Occipital lobe (tissue), 3 donors: ENCODE measurements at places on chromosomes 4 and X. TPM values are rescaled to one million over a fixed set of nuclear protein-coding genes. Genes with fewer than 3 reads are reported as not detected.

The NPNT gene
- 31.0 TPM for total RNA-seq

DNA sequence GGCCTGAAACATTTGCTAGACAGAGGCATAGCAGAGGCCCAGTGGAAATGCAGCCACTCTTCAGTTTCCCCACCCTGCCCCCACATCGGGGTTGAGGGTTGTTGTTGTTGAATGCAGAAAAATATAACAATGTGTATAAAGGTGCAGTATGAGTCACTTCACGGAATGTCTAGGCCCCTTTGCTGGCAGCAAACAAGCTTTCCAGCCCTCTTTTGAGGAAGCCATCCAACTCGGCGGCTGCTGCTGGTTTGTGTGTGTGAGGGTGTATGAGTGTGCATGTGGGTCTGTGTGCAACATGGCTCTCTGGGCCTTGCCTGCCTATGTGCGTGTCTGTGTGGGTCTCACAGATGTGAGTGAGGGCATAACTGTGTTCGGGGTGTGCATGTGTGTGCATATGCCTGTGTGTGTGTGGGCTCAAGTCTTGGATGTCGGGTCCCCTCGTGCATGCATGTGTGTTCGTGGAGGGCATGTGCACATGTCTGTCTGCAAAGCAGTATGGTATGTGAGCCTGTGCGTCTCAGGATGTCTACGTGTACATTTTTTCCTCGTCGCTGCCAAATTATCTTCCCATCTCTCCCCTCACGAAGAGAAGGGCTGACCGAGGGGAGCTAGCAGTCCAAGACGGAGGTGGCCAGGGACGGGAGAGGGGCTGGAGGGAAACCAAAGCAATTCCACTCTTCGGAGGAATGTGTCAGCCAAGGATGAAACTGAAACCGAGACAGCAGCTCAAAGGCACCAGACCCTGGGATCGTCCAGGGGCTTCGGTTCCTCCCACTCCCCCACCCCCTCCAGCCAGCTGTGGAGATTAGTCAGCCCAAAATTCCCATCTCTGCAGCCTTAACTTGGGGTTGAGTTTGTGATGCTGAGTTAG lies 8.4 kb upstream of the ELF4 start:
- DNase-seq = no peak

The TSPAN6 gene
- total RNA-seq = 32.1 TPM

DNA sequence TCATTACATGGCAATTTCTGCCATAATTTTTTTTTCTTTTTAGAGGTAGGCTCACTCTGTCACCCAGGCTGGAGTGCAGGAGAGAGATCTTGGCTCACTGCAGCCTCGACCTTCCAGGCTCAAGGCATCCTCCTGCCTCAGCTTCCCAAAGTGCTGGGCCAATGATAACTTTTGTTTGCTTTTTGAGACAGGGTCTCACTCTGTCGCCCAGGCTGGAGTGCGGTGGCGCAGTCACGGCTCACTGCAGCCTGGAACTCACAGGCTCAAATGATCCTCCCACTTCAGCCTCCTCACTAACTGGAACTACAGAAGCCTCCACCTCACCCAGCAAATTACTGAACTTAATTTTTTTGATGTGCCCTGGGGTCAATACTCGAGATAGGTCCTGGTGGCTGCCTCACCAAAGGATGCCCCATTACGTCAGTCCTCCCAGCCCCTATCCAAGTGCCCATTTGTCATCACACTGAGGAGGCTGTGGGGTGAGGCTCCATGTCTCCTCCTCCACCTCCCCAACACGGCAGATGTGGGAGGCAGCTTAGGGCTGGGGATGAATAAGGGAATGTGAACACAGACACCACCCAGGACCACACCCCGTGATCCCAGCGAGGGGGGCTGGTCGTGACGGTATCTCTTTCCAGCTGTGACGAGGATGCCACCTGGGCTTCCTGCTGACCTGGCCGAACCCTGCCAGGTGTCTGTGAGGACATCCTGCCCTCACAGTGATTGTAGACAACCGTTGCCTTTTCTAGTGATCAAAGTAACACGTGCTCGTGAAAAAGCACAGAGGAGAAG lies 12.4 kb upstream of the NKX1-1 start:
- no peak for DNase-seq

GRCh38 chr4:123305736-123306135 lies 90.9 kb upstream of the SPRY1 start:
- DNase-seq = no peak

DNA sequence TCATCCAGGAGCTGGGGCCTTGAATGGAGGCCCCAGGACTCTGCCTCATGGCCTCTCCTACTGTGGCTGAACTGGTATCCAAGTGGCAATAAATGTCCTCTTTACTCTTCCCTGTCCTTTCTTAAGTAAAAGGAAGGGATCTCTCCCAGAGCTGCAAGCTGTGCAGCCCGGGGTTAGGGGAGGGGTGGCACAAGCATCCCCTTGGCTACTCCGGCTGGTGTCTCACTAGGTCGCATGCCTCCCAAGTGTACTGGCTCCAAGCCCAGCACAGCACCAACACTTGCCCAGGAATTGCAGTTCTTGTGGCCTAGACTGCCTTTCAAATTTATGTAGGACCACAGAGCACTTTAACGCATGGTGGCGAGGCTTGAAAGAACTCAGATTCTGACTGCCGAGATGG lies 44.7 kb upstream of the MED14 start:
- no peak for DNase-seq

- no peak for DNase-seq
These were observed 2.2 kb upstream of the CTBP1 start for GRCh38 chr4:1250921-1251772.

- DNase-seq = no peak
These were observed 820.2 kb downstream of the FSTL5 start for GRCh38 chr4:161343569-161343950.

The PF4V1 gene
- total RNA-seq = 2.5 TPM

The PDGFC gene
- total RNA-seq = 29.0 TPM

DNA sequence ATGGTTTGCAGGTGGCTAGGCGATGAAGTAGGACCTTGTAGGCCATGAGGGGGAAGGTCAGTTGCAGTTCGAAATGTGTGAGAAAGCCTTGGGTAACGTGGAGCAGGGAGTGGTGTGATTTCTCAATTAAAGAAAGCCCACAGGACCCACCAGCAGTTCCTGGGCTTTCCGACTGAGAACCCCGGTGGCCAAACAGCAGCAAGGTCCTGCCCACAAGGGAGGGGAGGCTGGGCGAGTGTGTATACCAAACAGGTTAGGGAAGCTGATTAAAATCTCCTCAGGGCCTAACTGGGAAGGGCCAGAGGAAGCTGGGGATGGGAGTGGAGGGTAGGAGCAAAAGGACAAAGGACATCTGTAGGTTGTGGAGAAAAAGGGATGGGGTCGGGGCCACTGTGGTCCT lies 2.4 kb downstream of the ATP6AP1 start:
- no peak for DNase-seq

- no peak for DNase-seq
These were observed 593.0 kb upstream of the TENM3 start for GRCh38 chr4:181650033-181650825.

DNA sequence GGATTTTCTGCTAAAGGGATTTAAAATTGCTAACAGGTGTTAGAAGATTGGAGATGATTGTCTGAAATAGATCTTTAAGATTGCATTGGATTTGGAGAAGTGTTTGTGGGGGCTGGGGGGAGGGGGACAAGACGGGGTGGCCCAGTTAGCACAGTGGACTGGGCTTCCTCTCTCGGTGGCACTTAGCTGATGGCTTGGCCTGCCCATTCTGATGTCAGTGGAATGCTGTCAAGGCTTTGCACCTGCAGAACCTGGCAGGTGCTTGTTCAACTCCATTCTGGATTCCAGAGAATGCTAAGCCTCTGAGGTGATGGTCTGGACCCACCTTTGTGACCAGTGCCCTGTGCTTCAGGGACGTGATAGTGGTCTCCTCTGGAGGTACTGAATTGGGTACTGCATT lies 43.7 kb downstream of the ADD1 start:
- DNase-seq = no peak

- no peak for DNase-seq
These were observed 34.9 kb upstream of the CRMP1 start for GRCh38 chr4:5927747-5928146.

GRCh38 chr4:164700471-164700870 lies 53.5 kb upstream of the SMIM31 start:
- DNase-seq = no peak

DNA sequence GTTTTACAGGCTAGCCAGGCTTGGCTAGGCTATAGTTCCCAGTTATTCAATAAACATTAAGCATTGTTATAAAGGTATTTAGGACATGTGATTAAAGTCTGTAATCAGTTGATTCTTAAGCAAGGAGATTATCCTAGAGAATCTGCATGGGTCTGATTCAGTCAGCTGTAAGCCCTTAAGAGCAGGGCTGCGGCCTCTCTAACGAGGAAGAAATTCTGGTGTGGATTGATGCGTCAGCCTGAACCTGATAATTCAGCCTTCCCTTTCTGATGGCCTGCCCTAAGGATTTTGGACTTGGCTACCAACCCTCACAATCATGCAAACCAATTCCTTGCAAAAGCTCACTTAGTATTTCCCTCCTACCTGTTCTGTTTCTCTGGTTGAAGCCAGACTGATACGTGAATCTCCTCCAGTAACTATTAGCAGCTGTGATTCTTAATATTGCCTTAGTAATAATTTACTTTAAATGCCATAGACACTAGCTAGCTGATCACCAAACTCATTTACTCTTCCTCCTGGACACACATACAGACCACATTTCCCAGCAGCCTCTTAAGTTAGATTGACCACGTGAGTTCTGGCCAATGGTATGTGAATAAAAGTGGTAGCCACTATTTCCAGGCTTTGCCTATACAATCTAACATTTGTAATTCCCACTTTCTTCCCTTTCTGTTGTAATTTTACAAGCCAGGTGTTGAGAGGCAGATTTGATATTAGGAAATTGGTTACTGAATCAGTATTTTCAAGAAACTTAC lies 678.0 kb upstream of the INTU start:
- no peak for DNase-seq

DNA sequence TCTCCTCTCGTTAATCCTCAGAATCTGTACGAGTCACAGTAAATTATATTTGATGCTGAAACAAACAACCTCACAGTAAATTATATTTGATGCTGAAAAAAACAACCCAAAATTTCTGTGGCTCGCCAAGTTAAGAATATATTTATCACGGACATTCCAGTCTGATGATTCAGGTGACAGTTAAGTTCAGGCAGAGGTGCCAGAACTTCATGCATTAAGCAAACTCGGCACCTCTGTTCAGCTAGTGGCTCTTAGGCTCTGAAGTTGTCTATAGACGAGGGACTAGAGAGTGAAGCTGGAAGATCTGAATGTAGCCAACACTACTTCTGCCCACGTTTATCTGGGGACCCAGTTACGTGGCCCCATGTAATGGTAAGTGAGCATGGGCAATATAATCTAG lies 132.2 kb upstream of the AGA start:
- no peak for DNase-seq

The GLUD2 gene
- 1.1 TPM for total RNA-seq

DNA sequence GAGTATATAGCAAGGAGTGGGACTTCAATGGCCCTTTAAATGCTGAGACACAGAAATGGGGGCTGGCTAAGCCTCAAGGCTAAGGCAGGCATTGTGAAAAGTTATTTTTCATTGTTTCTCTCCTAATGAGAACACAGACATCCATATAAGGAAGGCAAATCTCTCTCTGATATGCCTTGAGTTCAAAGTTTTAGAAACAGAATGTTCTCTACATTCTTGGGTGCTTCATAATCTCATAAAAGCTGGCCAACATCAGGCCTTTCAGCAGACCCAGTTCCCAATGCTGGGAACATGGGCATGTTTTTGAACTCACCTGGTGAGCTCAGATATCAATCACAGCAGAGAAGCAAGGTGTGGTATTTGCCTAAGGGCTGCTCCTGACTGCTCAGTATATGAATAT lies 19.4 kb upstream of the RAB40A start:
- DNase-seq = no peak

DNA sequence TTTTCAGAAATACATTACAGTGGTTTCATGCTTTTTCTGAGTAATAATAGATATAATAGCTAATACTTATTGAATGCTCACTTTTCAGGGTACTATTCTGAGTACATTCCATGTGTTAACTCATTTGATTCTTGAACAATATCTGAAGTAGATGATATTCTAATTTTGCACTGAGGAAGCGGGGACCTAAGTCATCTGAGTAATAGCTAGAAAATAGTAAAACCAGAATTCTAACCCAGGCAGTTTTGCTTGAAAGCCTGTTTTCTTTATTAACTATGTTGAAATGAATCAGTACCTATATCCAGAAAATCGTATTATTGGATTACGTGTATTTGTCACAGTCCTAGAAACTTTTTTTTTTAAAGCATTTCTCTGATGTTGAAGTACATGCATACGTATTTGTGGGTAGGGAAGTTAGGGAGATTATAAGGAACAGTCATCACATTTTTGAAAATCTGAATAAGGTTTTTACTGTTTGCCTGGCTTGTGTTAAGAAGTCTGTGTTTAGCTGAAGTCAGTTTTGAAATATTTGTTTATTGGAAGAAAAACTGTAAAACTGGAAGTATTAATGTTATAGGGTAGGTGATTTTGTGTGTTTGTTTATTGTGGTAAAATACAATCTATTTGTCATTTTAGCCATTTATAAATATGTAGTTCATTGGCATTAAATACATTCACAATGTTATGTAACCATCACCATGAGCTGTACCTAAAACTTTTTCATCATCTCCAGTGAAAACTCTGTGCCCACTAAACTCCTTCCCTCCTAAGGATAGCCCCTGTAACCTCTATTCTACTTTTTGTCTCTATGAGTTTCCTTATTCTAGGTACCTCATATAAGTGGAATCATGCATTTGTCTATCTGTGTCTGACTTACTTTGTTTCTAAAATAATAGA lies 55.3 kb downstream of the FIP1L1 start:
- DNase-seq = no peak

- no peak for DNase-seq
These were observed 30.8 kb downstream of the GPC4 start for GRCh38 chrX:133384454-133384853.

GRCh38 chrX:129932821-129933321 lies 26.9 kb downstream of the UTP14A start:
- DNase-seq = no peak

GRCh38 chr4:87147116-87147515 lies 73.3 kb downstream of the KLHL8 start:
- DNase-seq = no peak

GRCh38 chrX:116204932-116205331 lies 34.4 kb downstream of the AGTR2 start:
- no peak for DNase-seq

GRCh38 chrX:136708348-136708747 lies 60.4 kb downstream of the CD40LG start:
- DNase-seq = no peak

- no peak for DNase-seq
These were observed 274.8 kb upstream of the TENM3 start for GRCh38 chr4:181968371-181968770.

The NWD2 gene
- 44.5 TPM for total RNA-seq

The NAP1L5 gene
- total RNA-seq = 36.2 TPM

- DNase-seq = no peak
These were observed 652.1 kb downstream of the ANKRD50 start for GRCh38 chr4:124060261-124060918.

The DOK7 gene
- total RNA-seq = not detected

The CFP gene
- total RNA-seq = 0.62 TPM

DNA sequence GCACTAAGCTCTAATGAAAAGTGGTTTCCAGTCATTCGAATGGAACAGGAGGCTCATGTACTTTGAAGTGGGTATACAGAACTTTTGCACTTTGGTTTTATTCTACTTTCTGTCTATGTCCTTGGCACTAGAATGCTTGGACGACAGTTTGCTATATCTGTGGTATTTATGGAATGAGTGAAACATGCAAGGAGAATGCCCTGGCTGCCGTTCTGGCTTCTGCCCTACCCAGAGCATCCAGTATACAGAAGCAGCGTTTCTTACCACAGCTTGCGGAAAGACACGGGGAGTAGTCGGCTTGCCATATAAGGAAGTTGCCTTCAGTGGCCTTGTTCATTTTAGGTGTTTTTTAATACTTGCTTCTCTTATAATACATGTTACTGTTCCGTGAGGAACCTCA lies 98.0 kb downstream of the TBL1X start:
- DNase-seq = no peak
